ENCODE measurements at places on chromosomes 7 and 10.

DNA sequence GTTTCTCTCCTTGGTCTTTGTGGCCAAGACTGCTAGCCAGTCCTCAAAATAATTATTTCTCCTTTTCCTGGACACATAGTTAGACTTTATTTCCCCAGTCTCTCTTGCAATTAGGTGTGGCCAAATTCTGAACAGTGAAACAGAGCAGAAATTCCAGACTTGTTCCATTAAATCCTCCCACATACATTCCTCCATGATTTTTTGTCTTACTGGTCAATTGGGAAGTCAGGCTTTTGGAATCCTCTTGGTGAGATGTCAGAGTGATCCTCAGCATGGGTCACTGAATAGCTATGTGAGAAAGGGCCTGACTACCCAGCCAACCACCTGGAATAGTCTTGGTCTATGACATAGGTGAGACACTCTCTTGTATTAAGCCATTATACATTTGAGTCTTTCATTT, 164.2 kb downstream of the DGKI start:
- DNase-seq = no peak

GRCh38 chr7:20440472-20441105, 109.9 kb downstream of the ITGB8 start:
- DNase-seq = no peak

DNA sequence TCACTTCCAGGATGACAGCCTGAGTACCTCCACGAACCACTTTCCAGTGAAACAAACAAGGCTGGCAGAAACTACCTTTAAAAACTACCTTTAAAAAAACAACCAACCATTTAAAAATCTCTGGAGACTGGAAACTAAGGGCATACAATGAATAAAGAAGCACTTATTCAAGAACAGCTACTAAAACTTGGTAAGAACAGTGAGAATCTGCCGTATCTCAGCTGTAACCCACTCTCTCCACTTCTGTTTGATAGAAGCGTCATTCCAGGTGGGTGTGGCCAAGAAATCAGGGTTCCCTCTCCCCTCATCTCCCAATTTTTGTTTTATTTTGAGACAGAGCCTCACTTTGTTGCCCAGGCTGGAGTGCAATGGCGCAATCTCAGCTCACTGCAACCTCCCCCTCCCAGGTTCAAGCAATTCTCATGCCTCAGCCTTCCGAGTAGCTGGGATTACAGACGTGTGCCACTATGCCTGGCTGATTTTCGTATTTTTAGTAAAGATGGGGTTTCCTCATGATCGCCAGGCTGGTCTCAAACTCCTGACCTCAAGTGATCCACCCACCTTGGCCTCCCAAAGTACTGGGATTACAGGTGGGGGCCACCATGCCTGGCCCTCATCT, 158.8 kb upstream of the CHST15 start:
- no peak for DNase-seq

- no peak for DNase-seq
Measured at GRCh38 chr7:155198901-155199845, 98.5 kb upstream of the INSIG1 start.

DNA sequence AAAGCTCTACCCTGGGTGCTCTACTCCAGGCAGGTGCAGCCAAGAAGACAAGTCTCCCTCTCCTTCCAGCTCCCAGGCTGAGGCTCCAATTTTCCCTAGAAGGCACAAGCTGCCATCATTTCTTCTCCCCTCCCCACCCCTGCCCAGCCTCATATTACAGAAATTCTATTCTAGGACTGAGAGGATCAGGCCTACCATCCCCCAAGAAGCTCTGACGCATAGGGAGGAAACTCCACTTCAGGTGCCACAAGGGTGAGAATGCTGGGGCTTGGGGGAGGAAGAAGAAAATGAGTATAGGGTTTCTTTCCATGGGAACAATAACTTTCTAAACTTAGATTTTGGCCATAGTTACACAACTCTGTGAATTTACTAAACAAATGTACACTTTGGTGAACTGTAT, 35.3 kb downstream of the FEZF1 start:
- DNase-seq = no peak

DNA sequence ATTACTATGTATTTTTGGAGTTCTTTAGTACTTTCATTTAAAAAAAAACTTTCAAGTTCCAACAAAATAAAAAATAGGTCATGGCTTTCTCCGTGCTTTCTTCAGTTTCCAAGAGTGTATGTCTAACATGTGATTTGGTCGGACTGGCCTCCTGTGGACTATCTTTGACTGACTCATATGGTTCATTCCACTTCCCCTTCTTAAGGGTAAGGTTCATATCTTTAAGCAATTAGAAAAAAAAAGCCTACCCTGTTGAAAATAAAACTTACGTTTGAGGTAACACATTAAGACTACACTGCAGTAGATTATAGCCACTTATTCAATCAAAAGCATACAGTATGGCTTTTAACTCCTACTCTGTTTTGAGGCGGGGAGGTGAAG, 112.8 kb upstream of the AHR start:
- DNase-seq = no peak
